ENCODE measurements at places on chromosomes 5 and 9. TPM values are rescaled to one million over a fixed set of nuclear protein-coding genes. Genes with fewer than 3 reads are reported as not detected.

The IL7R gene
- total RNA-seq = 167 TPM

The PCDHGA6 gene
- total RNA-seq = 0.47 TPM

The PLK2 gene
- 24.6 TPM for total RNA-seq

The SAXO1 gene
- 0.09 TPM for total RNA-seq

The N4BP3 gene
- total RNA-seq = 1.9 TPM

The PCDH12 gene
- 3.4 TPM for total RNA-seq

The ADAMTS19 gene
- total RNA-seq = 0.76 TPM

Measured in thymus (tissue), 14 donors.